ENCODE measurements at places on chromosomes 5 and 9.

DNA sequence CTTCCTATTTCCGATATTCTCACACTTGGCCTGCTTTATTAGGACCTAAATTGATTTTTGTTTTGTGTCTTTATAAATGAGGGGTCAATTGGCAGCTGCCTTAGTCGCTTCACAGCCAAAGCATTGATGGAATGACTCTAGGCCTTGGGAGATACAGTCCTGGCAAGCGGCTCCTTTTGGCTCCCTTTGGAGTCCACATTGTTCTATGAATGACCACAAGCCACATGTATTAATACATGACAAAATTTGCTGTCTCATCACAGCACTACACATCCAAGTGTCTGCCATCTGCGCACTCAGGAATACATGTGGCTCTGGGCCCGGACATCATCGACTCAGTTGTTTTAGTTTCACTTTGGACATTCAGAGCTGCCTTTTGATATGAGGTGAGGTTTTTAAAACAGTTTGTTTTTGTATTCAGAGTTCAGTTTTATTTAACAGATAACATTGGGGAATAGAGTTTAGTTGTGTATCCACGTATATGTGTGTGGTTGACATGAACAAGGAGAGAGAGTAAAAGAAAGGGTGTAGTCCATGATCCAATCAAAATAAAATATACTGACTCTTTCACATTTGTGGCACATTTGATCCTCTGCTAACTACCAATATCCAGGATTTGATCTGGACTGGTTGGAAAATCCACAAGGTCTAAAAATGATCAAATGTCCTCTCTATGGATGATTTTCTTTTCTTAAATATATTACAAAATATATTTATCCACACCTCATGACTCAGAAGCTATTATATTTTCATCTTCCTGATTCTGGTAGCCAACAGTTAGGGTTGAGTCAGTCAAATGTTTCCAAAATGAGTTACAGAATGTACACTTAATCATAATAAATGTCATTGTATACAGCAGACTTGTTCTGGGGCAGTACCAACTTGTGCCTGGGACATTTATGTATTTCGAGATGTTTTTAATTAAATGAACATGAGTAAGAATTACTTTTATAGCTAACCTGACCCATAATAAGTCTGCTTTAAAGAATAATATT is 114.0 kb upstream of the MTAP start:
- no peak for DNase-seq

GRCh38 chr5:115815693-115816225 is 700 bp downstream of the CDO1 start:
- no peak for DNase-seq

DNA sequence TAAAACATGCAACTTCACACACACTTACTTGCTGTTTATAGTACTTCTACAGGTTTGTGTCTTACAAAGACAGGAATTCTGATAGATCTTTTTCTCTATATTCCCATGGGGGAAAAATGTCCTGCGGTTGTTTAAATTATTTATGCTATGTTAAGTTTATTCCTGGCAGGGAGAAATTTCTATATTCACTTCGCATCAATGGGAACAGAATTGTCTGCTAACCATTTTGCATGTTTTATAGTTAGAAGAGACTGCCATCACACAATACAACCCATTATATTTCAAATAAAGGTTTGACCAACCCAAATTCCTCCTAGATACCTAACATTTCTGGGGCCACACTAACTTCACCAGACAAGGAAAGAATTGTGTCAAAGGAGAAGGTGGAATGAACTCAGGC is 110.0 kb upstream of the PRR16 start:
- DNase-seq = no peak

GRCh38 chr9:91421971-91422757 is 1.5 kb downstream of the NFIL3 start:
- no peak for DNase-seq

DNA sequence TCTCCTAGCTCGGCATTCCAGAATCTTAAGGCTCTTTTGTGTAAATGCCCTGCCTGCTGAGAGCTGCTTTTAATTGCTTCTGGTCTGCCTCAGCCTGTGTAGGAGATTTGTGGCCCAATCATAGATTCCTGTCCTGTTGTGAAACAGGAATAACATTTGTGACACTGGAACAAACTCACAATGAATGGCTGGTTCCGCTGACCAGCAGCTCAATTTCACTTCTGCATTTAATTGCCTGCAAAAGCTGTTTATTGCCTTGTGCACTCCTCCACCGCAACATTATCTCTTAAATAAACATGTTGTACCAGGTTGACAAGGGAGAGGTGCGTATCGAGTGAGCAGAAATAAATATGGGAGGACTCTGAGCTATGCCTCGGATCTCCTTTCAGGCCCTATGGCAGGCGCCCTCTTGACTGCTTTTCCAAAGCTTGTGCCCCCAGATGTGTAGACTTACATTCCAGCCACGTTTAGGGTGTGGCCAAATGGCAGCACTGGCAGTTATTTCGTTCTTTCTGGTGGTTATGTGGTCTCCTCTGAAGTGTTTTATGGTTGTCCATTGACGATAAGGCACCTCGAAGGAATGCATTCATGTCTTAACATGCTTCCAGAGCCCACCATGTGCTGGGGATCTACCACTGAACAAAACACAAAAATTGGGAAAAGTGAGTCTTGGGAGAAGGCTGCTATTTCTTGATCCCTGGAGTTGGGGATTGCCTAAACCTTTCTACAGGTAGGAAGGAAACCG is 58.1 kb downstream of the DMRT1 start:
- no peak for DNase-seq

- no peak for DNase-seq
Observed at GRCh38 chr5:143664623-143665022, 147.3 kb upstream of the HMHB1 start.

GRCh38 chr5:22238047-22238446 is 615.1 kb downstream of the CDH12 start:
- no peak for DNase-seq

DNA sequence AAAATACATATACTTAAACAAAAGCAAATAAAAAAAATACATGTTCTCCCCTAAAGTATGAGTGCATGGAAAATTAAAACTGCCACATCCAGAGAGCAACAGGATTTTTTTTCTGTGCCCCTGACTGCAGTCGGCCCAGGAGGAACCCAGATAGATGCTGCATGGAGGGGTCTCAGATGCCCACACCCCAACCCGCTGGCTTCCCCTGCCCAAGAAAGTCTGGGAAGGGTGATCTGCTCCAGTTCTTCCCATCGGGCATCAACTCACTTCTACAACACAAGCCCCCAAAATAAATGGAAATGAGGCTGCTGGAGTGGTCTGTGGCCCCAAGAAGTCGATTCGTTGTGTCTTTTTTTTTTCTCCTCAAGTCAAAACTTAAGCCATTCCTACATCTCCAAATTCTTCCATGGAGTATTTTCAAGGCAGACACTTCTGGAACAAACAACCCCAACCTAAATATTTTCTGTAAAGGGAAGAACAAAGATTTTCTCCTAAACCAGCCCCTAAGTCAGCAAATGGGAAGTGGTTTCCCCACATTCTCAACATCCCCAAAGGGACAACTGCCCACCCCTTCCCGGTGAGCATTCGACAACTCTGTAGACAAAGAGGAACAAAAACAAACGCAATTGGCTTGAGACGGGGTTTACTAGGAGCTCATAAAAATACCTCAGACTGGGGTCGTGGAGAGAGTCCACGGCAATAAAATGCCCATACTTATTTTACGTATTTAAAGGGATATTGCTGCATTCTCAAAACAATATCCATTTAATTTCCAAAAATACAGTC is 46.7 kb downstream of the ROR2 start:
- DNase-seq = no peak

GRCh38 chr9:126117158-126117425 is 209.5 kb upstream of the MVB12B start:
- DNase-seq = no peak

DNA sequence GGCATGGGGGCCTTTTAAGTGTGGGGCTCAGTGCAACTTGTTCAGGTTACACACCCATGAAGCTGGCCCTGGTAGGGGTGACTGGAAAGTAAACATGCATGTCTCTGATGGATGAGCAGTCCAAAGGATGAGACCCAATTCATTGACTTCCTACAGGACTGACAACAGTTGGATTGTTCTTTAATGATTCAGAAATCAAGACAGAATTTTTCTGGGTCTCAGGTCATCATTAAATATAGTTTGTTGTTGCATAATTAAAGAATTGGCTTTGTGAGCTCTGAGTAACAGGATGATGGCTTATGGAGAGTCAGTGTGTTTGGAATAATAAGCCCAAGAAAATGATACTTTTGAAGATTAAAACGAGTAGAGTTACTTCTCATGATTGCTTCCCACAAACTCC is 604.2 kb upstream of the CLINT1 start:
- no peak for DNase-seq

DNA sequence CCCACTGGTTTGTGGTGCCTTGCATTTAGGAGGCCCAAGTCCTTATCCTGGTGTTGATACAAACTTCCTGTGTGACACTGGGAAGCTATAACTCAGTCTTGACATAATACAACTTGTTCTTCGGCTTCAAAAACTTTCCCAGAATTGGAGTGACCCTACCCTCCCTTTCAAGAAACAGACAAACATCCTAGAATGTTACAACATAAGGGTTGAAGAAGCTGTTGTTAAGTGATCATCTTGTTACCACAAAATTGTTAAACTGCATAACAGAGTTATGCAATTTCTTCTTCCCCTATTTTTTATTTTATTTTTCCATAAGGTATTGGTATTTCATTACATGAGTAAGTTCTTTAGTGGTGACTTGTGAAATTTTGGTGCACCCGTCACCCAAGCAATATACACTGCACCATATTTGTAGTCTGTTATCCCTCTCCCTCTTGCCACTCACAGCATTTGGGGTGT is 21.3 kb downstream of the TLR4 start:
- DNase-seq = no peak

- no peak for DNase-seq
Observed at GRCh38 chr5:32531885-32532520, 53.4 kb upstream of the SUB1 start.

DNA sequence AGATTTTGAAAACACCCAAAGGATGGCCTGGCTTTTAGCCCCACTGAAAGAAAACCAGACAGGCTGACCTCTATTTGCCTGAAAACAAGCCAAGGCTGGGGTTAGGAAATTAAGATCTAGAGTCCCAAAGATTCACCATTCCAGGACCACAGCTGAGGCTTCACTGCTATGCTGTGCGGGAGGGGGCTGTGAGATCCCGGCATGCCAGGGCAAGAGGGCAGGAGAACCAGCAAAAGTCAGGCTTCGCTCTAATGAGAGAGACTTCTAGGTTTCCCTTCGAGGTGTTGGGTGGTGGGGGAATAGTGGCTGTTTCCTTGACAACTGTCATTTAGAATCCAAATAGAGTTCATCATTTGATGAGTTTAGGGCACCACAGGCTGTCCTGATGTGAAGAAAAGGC is 152.9 kb upstream of the NFIB start:
- no peak for DNase-seq

- DNase-seq = no peak
Observed at GRCh38 chr9:103816146-103816545, 278.0 kb upstream of the SMC2 start.

GRCh38 chr5:45696206-45696836 is at the start of gene HCN1:
Gene HCN1, minus strand, starts transcription at chr5:45696380.
- no peak for DNase-seq

- no peak for DNase-seq
Observed at GRCh38 chr5:102865171-102865509, 110.0 kb downstream of the PAM start.

GRCh38 chr9:36817160-36817834 is 216.8 kb downstream of the PAX5 start:
- DNase-seq = no peak

DNA sequence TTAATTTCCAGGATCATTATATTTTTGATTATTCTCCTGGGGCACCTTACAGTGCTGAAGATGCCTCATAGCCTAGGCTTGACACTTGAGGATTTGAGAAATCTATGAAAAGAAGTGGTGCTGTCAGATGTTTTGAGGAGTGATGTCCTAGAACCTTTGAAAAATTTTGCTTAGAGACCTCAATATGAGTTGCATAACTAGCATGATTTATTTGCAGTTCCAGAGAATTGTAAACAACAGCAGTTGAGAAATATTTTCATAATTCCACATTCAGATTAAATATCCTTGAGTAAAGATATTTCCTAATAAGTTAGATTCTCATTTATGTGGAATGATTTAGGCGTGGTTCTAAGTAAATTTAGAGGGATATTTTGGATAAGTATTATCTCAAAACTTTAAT is 225.8 kb downstream of the ADAMTSL1 start:
- DNase-seq = no peak

DNA sequence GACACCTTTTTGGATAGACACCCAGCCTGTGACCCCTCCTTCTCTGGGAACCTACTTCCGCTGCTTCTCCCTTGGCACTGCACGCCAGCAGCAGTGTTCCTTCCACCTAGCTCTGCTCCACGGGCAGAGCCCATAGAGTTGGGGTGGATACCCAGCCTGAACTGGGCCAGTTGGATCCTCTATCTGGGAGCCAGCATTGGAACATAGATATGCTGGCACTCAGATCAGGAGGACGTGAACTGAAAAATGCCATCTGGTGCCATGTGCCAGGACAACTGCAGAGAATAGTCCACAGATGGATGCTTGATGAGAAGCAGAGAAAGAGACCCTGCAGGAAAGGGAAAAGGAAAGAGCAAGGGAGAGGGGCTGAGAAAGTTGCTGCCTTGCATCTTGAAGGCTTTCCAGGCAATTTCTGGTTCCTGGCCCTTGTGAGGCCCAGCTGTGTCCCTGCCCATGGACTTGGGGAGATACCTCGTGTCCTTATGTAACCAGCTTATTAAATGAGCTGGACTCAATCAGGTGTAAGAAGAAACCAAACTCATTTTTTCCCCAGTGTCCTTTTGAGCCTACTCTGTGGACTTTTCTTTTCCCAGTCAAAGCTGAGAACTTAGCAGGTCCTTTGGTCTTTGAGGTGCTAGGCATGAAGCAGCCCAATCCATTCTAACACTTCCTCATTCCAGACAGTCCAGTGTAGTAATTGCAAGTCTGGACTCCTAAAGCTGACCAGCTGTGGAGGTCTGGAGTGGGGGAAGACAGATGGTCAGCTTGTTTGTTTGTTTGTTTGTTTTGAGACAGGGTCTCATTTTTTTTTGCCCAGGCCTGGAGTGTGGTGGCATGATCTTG is 39.1 kb downstream of the ANGPTL2 start:
- no peak for DNase-seq

- DNase-seq = no peak
Observed at GRCh38 chr9:108386859-108387384, 468.9 kb downstream of the ACTL7B start.

GRCh38 chr9:71928806-71929205 is 17.4 kb downstream of the C9orf85 start:
- no peak for DNase-seq

DNA sequence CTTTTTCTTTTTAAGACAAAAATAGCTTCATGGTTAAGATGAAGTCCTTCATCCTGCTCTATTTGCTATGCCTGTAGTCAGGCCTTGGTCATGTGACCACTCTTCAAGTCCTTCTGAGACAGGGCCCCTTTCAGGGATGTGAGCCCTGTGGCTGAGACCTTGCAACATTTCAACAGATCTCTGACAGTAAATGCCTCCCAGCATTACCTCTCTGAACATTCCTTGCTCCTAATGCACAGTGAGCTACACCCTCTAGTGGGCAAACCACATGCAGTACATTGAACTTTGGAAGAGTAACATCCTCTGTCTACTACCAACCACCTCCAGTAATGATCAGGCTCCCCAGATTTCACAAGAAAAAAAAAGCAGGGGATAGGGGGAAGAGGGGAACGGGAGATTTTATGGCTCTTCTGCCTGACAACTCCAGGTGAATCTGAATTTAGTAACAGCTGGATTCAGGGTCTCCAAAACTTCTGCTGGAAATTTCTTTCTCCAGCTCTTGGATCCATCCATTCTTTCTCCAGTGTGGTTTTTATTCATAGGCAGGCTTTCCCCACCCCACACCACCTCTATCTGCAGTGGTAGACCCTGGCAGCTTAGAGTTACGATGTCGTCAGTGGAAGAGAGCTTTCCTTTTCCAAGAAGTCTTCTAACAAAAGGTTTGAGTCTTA is 8.9 kb upstream of the FBXO38 start:
- DNase-seq = no peak
